ENCODE measurements at places on chromosomes 7 and 10. TPM values are rescaled to one million over a fixed set of nuclear protein-coding genes. Genes with fewer than 3 reads are reported as not detected.

TBC1D12 gene
- 3.5 TPM for polyA plus RNA-seq

LEP gene
- polyA plus RNA-seq: not detected

LRRC18 gene
- polyA plus RNA-seq: not detected

HABP2 gene
- 0.17 TPM for polyA plus RNA-seq

DNA sequence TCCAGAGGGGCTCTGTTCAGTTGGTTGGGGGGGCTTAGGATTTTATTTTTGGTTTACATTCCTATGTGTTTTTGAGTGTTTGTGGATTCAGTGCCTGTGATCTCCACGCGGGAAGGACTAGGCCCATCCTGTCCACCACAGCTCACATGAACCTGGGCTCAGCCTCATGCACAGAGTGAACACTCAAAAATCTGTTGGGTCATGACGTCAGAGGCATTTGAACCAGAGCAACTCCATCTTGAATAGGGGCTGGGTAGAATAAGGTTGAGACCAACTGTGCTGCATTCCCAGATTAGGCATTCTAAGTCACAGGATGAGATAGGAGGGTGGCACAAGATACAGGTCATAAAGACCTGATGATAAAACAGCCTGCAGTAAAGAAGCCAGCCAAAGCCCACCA is 133.3 kb downstream of the RAMP3 start:
- DNase-seq: no peak

- DNase-seq: no peak
Observed at GRCh38 chr10:43746906-43747305, 98.2 kb upstream of the ZNF32 start.

DNA sequence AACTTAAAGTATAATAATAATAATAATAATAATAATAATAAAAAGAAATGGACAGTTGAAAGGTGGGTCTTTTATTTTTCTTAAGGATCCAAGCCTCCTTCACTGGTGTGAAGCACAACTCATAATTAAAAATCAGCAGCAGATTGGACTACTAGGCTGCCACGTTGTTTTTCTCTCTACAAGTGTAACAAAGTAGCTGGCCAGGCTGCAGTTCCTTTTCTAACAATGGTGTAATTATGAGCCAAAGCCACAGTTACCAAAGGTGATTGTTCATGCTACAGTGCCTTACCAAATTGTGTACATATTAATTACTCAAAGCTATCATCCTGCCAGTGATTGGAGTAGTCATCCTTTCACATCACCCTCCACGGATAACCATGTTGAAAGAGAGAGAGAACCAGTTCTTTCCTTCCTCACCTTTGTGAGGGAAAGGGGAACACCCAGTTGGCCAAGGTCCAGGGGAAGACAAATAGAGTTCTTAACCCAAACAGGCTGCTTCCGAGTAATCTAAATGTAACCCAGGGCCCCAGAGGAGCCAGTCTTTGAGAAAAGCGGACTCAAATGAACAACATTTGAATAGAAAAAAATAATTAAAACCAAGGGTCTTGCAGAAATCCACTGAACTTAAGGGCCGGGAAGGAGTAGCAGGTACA is 86.3 kb upstream of the NPS start:
- no peak for DNase-seq

DNA sequence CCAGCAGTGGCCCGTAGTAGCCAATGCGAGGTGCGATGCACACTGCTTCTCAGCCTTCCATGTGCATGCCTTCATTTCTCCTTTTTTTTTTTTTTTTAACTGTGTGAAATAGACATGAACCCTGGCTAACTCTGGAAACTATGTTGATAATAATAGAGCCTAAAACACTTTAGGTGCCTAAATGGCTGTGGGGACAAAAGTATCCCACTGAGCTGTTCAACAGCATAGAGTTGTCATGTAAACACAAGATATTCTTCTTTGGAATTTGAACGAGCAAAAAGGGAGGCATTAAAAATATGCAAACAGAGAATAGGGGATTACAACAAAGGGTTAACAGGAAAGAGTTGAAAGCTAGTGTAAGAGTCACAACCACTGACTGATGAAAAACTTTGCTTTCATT is 162.1 kb upstream of the NOBOX start:
- DNase-seq: no peak

DNA sequence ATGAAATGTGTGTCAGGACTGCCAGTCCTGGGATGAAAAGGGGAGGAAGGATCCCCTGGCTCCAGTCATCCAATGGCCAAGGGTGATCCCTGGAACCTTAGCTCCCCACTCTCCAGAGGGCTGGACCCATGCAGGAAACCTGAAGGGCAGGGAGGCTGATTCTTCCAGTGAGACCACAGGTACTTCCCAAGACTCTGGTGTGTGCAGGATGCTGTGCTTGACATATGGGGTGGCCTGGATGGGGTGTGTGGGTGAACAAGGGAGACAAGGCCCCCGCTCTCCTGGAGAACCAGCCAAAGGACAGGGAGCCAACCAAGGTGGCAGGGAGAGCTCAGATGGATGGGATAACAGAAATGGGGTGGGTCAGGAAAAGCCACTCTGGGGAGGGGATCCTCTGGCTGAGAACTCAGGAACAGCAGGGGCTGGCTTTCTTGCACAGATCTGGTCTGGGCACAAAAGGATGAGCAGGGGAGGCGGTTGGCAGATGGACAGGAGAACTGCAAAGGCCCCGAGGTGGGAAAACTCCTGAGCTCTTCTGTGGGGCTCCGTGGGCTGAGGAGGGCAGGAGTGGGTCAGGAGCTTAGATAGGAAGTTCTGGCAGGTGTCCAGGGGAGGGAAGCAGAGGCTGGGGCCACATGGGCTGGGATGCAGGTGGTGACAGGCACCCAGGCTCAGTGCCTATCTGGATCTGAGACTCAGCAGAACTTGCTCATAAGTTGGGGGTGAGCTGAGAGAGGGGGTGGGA is 100.6 kb downstream of the ARHGAP22 start:
- DNase-seq: no peak

- no peak for DNase-seq
Observed at GRCh38 chr7:42494199-42494710, 257.2 kb upstream of the GLI3 start.

- DNase-seq: no peak
Observed at GRCh38 chr7:80263333-80263732, 128.7 kb downstream of the GNAI1 start.

DNA sequence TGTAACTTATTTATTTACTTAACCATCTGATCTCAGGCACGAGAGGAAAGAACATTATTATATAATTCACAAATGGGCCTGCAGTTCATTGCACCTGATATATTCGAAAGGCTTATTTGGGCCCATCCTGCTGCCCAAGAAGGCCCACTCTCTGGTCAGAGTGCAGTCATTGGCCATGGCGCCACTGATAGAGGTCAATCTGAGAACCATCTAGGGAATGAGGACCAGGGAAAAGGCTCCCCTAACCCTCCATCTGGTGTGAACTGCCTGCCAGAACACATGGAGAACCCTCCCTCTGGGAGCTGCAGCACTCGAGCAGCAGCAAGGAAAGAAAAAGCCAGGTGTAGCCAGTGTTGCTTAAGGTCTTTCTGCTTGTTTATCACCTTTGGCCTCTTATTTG is 136.6 kb downstream of the REEP3 start:
- no peak for DNase-seq

DNA sequence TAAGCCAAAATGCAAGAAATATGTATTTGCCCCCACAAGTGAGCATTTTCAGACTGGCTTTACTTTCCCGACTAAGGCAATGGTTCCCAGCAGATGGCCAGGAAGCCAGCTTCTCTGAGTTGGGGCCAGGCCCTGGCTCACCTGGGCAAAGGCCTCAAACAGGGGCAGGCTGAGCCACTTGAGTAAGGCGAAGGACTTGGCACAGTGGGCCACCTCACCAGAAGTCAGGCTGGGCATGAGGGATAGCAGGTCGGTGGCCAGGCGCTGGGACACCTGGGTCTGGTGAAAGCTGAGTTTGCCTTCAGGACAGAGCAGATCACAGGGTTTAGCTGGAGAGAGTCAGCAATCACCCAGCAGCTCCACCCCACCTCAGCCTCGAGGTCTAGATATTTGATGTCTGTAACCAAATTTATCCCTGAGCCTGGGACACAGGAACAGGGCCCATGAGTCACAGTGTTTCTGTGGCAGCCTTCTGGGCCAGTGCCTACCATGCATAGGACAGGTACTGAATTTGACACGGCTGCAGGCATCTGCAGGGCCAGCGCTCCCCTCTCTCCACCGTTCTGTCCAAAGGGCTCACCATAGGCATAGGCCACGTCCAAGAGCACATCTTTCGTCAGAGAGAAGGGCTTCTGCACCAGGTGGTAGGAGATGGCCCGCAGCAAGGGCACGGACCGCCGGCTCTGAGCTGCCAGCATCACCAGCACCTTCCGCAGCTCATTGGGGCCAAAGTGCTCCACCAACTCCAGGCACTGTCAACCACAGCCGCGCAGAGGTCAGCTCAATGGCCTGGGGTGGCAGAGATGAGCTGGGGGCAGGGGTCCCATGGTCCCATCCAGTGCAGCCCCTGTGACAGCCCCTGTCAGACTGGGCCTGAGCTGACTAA is 7.3 kb downstream of the TBRG4 start:
- no peak for DNase-seq

DNA sequence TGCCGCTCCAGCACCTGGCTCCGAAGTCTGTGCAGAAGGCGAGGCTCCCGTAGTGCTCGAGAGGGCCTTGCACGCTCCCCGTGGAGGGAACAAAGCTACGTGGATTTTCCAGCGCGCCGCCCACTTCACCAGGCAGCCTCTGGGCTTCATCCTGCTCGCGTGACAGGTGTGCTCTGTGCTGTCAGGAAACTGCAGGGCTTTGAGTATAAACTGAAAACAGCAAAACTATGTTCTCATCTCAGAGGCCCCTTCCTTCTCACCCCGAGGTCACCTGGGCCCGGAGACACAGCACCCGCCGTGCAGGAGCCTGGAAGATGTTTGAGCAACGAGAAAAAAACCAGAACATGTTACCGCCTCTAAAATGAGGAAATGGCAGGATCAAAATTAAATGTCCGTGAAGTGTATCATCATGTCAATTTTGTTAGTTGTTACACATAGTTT is 17.6 kb upstream of the GPR146 start:
- DNase-seq: no peak

- DNase-seq: no peak
Observed at GRCh38 chr7:51261950-51262795, 54.4 kb downstream of the COBL start.

DNA sequence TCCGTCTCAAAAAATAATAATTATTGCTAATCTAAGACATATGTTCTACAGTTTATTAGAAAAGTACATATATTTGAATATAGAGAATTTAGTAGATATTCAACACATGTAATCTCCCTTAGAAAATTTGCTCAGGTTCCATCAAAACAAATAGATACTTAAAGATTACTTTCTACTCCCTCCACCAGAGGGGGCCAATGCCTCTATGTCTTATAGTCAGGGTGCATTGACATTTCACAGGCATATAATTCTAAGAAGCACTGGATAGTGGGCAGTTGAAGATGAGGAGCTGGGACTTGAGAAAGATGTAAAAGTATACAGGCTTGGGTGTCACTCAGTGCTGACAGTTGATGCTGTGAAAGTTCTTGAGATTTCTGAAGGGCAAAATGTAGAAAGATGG is 301.6 kb upstream of the HPS1 start:
- DNase-seq: peak; percentile 40

- no peak for DNase-seq
Observed at GRCh38 chr10:47445720-47446119, 38.2 kb downstream of the ANXA8 start.

GRCh38 chr10:122182308-122182707 is 88.8 kb upstream of the BTBD16 start:
- DNase-seq: no peak

GRCh38 chr10:103768345-103768744 is 87.0 kb downstream of the SH3PXD2A start:
- DNase-seq: no peak

DNA sequence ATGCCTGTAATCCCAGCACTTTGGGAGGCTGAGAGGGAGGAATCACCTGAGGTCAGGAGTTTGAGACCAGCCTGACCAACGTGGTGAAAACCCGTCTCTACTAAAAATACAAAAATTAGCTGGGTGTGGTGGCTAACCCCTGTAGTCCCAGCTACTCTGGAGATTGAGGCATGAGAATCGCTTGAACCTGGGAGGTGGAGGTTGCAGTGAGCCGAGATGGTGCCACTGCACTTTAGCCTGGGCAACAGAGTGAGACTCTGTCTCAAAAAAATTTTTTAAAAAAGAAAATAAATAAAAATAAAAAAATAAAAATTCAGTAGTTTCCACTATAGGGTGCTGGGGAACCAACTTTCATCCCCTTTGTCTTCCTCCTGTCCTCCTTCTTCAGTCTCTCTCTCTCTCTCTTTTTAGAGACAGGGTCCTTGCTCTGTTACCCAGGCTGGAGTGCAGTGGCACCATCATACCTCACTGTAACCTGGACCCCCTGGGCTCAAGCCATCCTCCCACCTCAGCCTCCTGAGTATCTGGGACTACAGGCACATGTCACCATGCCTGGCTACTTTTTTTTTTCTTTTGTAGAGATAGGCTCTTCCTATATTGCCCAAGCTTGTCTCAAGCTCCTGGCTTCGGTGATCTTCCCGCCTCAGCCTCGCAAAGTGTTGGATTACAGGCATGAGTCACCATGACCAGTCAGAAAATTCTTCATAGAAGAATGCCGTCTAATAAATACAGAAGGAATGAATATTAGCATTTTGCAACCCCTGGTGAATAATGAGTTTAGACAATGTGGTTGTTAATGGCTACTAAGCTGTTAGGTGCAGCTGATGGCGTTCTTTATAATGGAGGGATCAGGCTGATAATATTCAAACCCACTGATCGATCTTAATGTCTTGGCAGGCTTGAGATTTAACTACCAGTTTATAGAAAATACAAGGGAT is 20.6 kb downstream of the RBM20 start:
- no peak for DNase-seq

DNA sequence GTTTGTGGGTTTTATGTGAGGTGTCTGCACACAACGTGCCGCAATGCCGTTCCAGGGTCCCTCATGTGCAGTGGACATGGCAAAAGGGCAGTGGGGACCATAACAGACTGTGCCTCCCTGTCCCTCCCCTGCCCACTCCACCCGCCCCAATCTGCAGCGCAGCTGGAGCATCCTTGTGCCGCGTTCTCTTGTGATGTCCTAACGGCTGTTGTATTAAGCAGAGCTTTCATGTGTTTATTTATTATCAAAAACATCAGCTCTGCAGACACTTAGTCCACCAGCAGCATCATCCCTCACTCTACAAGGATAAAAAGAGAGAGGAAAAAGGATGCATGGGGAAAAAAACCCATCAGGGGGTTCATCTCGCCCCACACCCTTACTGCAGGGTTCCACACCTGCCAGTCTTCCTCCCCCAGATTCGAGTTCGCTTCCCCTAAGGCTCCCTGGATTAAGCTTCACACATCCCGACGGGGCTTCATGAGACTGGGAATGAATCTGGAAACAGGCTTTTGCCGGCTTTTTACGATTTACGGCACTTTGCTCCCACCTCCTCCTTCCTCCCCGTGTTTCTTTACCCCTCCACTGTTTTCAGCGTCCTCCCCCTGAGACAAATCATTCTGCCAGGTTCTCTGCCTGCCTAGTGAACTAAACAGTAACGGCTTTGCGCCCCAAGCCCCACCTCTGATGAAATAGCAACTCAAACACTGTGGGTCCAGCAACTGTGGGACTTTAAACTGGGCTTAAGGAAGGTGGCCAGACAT is 301.4 kb downstream of the CAMK1D start:
- no peak for DNase-seq
